Kidney glomerular epithelial cell (primary cell): ENCODE measurements at places on chromosomes 6 and 20.
A peak's percentile ranks its signal among the peaks of the same experiment; 100 is the strongest.

GRCh38 chr20:62097881-62098407, 24.3 kb upstream of the LSM14B start:
- no peak for DNase-seq

GRCh38 chr20:2694519-2694918, 1.9 kb downstream of the EBF4 start:
- DNase-seq = no peak

- peak; percentile 18 for DNase-seq
Observed at GRCh38 chr6:109172101-109172746, 76.9 kb downstream of the CEP57L1 start.

DNA sequence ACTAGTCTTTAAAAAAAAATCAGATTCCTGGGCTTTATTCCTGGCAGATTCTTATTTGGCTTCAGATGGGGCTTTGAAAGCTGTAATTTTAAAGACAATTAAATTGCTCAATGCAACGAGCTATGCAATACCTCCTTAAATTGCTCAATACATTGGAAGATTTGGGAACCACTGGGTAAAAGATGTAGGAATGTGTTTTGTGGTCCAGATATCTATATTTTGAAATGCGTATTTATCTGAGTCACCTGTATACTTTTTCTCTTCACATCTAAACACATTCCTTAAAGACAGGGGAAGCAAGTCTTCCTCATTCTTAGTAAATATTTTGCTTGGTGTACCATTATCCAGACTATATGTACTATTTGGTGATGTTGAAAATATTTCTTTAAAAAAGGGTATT, 29.6 kb upstream of the MAP7 start:
- DNase-seq = no peak

DNA sequence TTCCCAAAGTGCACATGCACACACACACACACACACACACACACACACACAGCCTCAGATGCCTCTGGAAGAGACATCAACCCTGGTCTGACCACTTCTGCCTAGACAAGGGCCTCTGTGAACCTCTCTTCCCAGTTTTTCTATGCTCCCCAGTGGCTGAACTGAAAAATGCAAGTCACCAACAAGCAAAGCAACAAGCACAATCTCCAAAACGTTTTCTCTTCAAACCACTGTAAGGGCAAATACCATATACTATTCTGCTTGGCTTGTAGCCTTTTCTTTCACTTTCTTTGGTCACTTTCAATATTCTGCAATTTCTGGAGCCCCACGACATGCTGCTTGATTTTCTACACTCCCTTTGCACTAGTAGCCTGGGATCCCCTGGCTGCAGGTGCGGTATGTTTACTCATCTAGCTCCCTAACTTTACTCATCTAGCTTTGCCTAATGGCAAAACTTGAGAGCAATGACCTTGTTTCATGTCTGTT, 121.4 kb upstream of the DST start:
- peak; percentile 26 for DNase-seq

DNA sequence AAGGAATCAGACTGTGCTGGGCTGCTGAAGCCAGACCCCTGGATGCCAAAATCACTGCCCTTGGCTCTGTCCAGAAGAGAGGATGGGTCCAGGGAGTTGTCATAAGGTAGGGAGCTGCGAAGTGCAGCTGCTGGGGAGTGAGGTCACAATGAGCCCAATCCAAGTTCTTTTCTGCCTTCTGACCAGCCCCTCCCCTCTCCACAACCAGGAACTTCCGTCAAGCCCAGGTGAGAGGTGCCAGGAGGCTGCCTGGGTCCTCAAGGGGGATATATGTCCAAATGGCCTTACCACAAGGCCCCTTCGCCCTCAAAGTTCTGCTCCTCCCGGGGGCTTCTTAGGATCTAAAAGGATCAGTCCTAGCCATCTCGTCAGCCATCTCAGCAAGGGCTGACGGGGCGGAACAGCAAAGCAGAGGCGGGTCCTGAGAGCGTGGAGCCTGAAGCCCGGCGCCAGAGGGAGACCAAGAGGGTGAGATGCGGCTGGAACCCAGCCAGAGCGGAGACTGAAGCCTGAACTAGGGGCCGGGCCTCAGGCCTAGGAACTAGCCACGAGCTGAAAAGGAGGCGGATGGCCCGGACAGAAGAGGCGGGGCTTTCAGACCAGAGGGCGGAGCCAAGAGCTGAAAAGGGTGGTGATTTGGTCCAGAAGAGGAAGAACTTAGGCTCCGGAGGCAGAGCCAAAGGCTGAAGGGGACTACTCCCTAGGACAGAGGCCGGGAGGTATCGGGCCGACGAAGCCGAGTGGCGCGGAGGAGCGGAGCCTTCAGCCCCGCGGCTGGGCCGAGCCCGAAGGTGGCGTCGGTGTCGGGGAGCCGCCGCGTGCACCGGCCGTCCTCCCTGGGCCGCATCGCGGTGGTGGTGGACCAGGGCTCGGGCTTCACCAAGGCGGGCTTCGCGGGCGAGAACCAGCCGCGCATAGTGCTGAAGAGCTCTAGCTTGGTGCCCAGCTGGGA, at the start of gene ACTL10:
Gene ACTL10 (plus strand): TSS at position 651 of the 952 bp plus-strand sequence. CDS start 555 bp downstream, outside the sequence.
- peak; percentile 96 for DNase-seq

DNA sequence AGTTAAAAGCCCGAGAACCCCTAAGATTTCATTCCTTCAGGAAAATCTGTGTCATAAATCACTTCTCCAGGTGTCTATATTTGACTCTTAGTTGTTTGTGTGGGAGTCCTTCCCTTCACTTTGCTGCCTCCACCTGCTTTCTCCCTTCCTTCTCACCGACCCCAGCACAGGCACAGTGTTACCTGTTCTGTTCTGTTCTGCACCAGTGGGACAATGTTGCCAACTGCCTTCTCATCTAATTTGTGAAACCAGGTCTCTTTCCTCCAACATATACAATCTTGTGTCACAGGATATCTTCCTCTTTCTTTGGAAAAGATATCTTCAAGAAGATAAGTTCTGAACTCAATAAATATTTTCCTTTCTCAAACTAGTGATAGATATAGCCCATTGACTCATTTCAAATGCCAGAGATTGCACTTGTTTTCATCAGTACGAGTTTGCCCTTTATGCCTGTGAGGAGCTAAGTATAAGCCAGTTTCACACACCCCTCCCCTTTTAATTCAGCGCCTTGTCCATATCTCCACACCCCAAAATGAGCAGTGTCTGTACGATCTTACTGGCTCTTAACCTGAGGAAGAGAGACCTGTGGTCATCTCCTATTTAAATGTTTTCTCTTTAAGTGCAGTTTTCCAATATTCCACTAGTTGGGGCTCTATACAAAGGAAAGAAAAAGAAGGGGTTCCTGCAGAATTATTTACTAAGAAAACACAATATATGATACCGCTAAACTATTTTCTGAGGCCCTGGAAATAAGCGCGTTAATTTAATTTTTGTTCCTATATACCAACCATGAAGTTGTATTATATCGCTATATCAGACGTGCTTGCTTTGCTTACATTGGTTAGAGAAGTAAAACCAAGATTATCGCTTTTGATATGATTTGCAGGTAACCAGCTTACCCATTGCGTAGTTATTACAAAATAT, 81.6 kb upstream of the PREP start:
- DNase-seq = peak; percentile 14

GRCh38 chr6:121236984-121237383, 97.3 kb downstream of the TBC1D32 start:
- no peak for DNase-seq

DNA sequence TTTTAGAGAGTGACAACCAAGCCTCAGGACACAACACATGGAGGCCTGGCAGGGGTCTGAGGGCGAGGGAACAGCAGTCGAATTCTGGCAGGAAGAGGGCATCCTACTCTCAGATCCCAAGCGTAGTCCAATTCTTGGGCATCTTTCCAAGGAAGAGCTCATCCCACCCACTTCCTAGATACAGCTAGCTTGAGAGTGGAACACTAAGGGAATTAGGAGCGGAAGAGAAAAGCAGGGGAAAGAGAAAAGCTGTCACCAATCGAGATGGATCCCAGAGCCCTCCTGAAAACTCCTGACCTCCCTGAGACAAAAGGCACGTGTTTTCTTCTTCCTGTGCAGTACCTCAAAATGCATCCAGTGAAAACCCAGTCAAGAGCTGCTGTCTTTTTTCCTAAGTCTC, 67.1 kb downstream of the GFOD1 start:
- no peak for DNase-seq

DNA sequence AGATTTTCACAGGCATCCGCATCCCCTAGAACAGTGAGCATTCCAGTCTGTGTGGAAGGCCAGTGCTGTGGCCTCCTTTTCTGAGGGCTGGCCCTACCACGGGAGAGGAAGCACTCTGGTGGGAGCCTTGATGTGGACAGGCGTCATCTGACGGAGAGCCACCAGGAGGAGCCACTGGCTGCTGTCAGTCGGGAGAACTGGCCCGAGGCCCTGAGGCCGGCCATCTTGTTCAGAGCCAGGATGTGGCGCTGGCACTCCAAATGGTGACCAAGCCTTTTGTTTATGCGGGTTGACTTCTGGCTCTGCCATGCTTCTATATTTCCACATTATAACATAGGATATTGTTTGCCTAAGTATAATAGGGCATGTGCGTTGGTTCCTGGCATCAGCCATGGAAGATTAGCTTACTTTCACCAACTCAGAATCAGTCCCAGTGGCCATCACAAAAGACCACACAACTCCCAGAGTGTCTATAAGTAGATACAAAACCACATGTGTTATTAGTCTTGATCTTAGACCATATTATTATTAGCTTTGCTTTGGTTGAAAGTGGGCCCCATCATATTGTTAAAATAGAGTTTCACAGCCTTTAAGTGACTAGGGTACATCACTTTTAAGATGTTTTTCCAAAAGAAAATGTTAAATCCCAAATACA, 273.9 kb upstream of the TAB2 start:
- no peak for DNase-seq

GRCh38 chr6:152310371-152310954, 326.7 kb downstream of the SYNE1 start:
- DNase-seq = no peak

DNA sequence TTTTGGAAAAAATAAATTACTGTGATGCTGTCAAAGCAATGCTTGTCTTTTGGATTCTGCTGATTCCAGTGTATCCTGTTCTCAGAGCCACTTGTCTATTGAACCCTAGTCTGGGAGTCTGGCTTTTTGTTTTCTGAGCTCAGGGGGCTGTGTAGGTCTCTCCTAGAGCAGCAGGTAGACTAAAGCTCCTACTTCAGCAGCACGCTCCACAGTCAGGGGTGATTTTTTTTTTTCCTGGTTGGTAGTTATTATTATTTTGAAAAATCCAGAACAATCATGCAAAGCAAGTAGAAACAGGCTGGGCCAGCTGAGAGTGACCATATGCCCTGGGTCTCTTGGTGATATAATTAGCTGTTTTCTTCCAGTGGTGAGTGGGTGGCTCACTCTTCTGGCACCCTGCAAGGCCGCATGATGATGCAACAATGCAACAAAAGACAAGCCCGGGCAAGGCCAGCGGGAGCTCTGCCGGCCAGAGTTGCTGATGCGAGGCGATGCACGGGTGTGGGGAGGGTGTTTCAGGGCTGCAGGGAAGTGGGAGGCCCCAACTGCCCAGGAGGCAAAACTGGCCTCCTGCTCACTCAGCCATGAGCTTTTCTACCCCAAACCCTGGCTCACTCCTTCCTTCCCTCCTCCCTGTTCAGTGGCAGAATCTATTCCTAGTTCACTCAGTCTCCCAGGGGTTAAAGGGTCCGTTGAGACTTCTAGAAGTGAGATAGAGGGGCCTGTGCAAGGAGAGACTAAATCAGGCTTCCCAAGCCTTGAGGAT, 11.5 kb upstream of the CDKN1A start:
- DNase-seq = peak; percentile 93

GRCh38 chr6:148700741-148701311, 46.0 kb upstream of the UST start:
- DNase-seq = no peak

DNA sequence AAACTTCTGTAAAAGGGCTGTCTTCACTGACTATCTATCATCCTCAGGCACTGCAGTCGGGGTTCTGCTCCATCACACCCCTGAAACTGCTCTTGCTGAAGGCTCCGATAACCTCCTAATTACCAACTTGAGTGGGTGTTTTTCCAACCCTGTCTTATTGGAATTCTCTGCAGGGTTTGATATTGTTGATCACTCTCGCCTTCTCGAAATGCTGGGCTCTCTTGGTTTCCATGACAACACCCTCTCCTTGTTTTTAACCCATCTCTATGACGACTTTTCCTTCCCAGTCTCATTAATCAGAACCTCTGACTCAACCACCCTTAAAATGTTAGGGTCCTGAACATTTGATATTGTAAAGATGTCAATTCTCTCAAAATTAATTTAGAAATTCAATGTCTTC, 39.4 kb upstream of the NNAT start:
- DNase-seq = no peak

DNA sequence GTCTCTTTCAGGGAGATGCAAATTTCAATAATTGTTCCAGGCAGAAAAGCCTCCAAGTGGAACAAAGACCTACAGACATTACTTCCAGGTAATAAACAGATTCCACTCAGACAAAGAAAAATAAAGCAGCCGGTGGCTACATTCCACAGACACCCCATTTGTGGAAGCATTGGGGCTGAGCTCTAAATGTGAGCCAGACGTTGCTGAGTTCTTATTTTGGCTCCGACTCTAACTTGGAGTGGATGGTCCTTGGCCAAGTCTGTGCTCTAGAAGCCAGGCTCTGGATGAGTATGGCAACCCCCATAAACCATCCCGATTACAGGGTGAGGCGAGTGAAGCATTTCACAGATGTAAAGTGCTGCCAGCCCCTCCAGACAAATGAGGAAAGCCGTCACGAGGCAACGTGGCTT, 6.6 kb downstream of the TRAM2 start:
- DNase-seq = no peak

DNA sequence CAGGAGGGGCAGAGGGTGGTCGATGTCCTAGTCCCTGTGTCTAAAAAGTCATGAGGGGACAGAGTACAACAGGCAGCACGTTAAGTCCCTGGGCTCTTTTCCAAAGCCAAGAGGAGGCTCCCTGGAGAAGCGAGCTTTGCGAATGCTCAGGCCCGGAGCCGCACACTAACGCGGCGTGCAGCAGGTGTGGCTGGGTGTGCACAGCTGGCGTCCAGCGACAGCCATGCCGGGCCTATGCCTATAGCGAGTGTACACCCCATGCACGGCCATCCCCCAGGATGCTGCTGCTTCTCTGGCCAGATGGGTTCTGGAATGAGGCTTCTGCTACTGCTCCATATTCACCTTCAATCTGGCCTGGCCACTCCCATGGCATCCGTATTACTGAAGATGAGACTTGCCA, 131.3 kb downstream of the PRND start:
- no peak for DNase-seq

DNA sequence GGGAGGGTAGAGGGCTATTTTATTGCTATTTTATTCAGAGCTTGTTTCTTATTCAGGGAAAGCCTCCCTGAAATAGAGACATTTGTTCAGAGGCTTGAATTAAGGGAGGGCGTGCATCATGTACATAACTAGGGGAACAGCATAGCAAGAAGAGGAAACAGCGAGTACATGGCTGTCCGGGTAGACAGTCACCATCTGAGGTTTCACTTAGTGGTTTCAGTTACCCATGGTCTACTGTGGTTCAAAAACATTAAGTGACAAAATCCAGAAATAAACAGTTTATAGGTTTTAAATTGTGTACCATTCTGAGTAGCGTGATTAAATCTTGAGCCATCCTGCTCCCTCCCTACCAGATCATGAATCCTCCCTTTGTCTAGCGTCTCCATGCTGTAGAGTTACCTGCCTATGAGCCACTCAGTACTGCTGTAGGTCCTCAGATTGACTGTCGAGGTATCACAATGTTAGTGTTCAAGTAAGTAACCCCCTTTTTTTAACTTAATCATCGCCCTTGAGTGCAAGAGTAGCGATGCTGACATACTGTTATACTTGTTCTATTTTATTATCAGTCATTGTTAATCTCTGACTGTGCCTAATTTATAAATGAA, 791.5 kb downstream of the TFAP2A start:
- DNase-seq = no peak

GRCh38 chr20:49510562-49511122, 28.2 kb upstream of the KCNB1 start:
- peak; percentile 3 for DNase-seq
